Right renal cortex interstitium (tissue), 3 donors: ENCODE measurements at places on chromosomes 5 and 9. TPM values are rescaled to one million over a fixed set of nuclear protein-coding genes. Genes with fewer than 3 reads are reported as not detected.
A peak's percentile ranks its signal among the peaks of the same experiment; 100 is the strongest.

- peak; percentile 19 for DNase-seq
Measured at GRCh38 chr5:113487416-113487780, 855 bp downstream of the MCC start.

DNA sequence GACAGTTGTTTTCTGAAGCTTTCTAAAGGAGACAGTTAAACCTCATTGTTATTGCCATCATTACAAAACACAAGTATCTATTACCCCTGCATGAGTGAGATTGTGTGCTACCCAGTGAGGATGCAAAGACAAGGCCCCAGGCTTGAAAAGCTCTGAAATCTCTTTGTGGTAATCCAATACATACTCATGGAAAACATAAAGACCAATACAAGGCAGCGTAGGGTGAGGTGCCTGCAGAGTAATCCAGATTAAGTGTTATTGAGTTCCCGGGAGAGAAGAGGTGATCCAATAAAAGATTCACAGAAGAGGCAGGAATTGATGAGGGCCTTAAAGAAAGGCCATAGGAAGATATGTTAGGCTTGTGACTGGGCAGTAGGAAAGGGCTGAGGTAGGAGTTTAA is 150.1 kb downstream of the MEF2C start:
- DNase-seq: no peak

CTNND2 gene
- 2.3 TPM for polyA plus RNA-seq

- DNase-seq: no peak
Measured at GRCh38 chr9:22595805-22596204, 149.2 kb downstream of the DMRTA1 start.

TRPM3 gene
- 16.3 TPM for polyA plus RNA-seq

DNA sequence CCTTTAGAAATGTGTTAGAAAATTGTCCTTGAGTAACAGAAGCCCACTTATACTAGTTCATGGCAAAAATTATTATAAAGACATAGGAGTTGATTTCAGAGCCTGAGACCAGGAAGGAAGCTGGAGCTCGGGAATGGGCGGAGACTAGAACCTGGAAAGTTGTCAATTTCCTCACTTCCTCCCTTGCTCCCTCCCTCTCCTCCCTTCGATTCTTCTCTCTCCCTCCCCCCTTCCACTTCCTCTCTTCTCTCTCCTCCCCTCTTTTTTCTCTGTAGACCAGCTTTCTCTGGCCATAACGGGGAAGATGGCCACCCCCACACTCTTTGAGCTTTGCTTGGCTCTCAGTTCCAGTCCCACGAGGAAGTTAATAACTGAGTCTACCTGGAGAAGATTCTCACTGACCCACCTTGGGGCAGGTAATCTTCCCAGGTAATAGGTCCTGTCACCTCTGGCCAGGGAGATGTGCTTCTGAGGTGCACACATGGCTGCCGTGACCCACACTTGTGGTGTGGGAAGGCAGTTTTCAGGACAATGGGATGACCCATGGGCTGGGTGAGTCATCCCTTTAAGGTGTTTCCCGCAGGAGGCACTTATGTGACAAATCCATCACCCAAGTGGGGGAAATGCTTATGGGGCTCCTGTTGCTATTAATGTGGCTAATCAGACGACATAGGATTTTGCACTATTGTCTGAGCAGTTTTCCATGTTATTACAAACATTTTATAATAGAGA is 78.7 kb downstream of the HSPA4 start:
- no peak for DNase-seq

DNA sequence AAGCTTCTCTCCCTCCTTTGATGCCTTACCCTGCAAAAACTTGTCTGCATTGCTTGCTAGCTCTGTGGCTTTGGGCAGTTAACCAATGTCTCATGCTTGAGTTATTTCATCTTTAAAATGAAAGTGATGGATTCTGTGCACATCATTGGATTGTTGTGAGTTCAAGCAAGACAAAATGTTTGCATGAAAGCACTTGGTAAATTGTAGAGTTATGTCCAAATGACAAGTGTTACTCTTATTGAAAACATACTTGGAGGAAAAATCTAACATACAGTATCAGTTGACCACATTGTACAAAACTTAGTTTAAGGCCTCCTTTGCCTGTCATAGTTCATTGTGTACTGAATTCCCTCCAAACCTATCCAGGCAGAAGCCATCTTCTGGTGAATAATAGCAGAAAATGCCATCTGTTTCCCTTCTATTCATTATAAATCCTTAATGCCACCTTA is 30.0 kb downstream of the TGFBR1 start:
- DNase-seq: no peak

- DNase-seq: no peak
Measured at GRCh38 chr5:156934450-156935211, 28.4 kb downstream of the TIMD4 start.

LCN9 gene
- not detected for polyA plus RNA-seq

OTULIN gene
- polyA plus RNA-seq: 20.4 TPM

- no peak for DNase-seq
Measured at GRCh38 chr5:60207040-60207439, 313.5 kb upstream of the PDE4D start.

GRCh38 chr5:132468656-132469379 is 21.8 kb downstream of the IRF1 start:
- DNase-seq: no peak

DNA sequence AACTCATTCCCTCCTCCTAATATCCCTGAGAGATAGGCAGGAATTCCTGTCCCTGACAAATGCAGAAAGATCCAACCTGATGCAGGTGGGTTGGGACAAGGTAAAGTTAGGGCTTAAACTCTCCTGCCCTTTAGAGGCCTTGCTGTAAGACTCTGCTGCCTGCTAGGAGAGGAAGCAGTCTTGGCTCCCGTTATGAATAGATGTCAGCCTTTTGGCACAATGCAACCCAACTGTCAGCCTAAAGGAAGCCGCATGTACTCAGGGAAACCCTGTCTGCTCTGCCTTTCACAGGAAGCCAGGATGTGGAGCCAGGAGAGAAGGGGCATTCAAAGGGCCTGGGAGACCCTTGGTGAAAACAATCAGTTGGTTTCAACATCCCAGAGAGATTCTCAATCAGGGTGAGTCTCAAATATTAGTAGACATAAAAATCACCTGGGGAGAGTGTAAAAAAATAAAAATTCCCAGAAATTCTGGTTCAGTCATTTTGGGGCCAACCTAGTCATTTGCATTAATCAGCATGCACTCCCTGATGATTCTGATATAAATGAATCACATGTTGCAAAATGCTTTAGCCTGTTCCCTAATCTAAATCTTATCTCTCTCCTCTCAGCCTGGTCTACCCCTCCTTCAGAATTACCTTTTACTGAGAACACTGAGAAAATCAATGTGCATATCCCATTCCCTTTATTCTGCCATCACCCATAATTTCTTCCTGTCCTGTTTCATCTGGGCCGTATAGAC is 136.2 kb upstream of the TRIM32 start:
- no peak for DNase-seq

GRCh38 chr5:174310706-174311105 is 265.2 kb downstream of the NSG2 start:
- no peak for DNase-seq

- DNase-seq: no peak
Measured at GRCh38 chr9:79143211-79143610, 428.6 kb upstream of the TLE4 start.

GRCh38 chr5:150469718-150470469 is 20.4 kb upstream of the RPS14 start:
- no peak for DNase-seq

ESM1 gene
- 13.3 TPM for polyA plus RNA-seq

URM1 gene
- 54.5 TPM for polyA plus RNA-seq

GRCh38 chr5:115624994-115625393 is 842 bp downstream of the TMED7 start:
- no peak for DNase-seq

- DNase-seq: no peak
Measured at GRCh38 chr5:6307304-6307703, 71.0 kb downstream of the MED10 start.

DNA sequence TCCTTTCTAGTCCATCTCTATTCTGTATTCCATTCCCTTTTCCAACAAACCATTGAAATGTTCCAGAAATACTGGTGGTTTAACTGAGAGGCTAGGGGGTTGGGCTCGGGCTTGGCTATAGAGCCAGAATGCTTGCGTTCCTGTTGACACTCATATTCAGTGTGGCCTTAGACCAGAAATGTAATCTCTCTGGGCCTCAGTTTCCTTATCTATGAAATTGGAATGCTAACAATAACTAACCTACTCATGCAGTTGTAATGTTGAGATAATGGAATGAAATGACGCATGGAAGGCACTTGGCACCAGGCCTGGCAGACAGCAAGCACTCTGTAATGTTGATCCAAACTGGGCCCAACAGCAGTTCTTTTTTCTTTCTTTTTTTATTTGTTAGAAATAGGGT is 26.8 kb downstream of the JADE2 start:
- DNase-seq: no peak

SLC4A9 gene
- 18.1 TPM for polyA plus RNA-seq

TMEM141 gene
- 63.2 TPM for polyA plus RNA-seq

NEUROG1 gene
- not detected for polyA plus RNA-seq

DNA sequence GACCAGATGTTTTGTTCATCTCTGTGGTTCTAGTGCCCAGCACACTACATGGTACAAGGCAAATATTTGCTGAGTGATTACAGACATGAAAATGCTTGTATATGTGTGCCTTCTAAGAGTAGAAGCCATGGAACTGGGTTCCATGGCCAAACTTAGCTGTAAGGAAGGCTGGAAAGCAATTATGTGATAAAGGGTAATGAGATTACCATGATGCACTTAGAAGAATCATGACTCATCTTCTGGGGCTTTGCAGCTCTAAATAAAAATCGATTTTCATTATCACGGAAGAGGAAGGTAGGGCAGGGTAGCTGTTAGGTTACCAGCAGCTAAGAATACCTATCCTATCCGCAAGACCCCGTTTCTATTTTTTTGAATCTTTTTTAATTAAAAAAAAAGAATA is 28.0 kb downstream of the RFK start:
- no peak for DNase-seq

GRCh38 chr5:147234825-147235635 is at the start of gene STK32A:
STK32A (plus strand) TSS chr5:147235026; CDS start chr5:147239635, 4,609 bp downstream.
- peak; percentile 39 for DNase-seq

- no peak for DNase-seq
Measured at GRCh38 chr5:14266686-14267085, 123.5 kb downstream of the TRIO start.

CDC14B gene
- 28.3 TPM for polyA plus RNA-seq

GRCh38 chr9:36400332-36401163 is 479 bp upstream of the RNF38 start:
- DNase-seq: peak; percentile 57

DNA sequence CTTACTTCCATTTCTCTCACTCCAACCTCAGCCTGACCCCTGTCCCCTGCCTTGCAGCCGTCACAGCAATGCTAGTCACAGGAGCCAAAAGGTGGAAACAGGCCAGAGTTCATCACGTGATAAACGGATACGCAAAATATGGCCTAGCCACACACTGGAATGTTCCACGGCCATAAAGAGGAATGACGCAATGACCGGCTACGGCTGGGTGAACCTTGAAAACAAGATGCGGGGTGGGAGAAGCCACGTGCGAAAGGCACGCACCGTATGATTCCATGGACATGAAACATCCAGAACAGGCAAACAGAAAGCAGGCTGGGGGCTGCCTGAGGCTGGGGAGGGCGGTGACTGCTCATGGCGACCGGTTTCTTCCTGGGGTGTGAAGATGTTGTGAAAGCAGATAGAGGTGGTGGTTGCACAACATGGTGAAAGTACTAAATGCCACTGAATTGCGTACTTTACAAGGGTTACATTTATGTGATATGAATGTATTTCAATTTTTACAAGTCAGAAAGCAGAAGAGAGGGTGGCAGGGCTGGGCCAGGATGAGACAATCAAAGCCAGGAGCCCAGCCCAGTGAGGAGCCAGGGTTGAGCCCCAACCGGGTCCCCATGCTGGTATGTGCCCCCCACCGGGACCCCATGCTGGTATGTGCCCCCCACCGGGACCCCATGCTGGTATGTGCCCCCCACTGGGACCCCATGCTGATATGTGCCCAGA is 117.8 kb upstream of the SARDH start:
- DNase-seq: no peak

IL9 gene
- polyA plus RNA-seq: not detected

ITK gene
- 0.52 TPM for polyA plus RNA-seq

OR1Q1 gene
- not detected for polyA plus RNA-seq

GRCh38 chr9:4805191-4805918 is 12.6 kb downstream of the RCL1 start:
- DNase-seq: no peak

DNA sequence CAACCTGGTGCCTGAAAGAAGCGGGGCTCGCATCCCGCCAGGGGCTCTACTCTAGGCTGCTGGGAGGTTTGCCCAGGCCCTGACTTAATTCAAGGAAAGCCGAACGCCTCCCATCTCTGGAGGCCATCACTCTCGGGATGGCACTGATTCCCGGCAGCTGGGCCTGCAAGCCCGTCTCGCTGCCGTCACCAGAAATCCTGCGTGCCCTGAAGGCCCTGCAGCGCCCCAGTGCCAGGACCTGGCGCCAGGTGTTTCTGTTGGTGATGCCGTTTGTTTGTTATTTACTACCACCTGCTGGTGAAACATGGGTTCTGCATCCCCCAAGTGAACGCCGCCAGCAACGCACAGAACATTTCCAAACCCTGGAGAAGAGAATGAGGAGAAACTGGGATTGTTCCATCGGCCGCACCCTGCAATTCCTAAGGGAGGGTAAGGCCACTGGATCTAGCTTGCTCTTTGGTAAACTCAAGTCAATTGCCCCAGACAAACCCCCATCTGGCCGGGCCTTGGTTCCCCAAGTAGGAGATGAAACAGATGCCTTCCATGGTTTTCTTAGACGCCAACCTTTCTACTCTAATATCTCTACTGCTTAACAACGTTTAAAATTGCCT is 77.9 kb downstream of the AK8 start:
- peak; percentile 39 for DNase-seq

GRCh38 chr5:1420211-1421195 is 24.7 kb downstream of the SLC6A3 start:
- no peak for DNase-seq

GCNT1 gene
- polyA plus RNA-seq: 4.0 TPM

DNA sequence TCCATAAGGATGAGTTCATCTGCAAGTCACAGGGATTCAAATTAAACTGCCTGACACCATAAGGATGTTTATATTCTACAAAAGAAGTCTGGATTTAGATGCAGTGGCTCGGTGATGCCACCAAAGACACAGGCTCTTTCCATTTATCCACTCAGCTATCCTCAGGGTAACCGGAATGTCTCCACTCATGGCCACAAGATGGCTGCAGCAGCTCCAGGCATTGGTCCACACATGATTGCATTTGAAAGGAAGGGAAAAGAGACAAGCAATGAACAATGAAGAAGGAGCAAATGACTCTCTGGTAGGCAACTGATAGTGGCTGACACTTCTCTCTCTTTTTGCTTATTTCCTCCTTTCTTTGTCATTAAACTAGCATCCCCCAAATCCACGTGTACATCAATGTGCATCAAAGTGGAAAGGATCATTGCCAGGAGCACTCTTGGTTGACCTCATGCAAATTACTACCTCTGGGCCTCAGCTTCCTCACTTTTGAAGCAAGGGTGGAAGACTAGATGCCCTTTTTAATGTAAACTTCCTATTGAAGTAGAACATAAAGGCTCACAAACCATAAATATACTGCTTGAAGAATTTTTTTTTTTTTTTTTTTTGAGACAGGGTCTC is 7.2 kb upstream of the SNX30 start:
- DNase-seq: no peak

GRCh38 chr5:137613554-137614265 is 114.6 kb upstream of the SPOCK1 start:
- DNase-seq: no peak

CANX gene
- polyA plus RNA-seq: 577 TPM
